ENCODE measurements at places on chromosomes 3 and 15. TPM values are rescaled to one million over a fixed set of nuclear protein-coding genes. Genes with fewer than 3 reads are reported as not detected.

- no peak for DNase-seq
These were observed 184.8 kb downstream of the MECOM start for GRCh38 chr3:169478566-169479313.

DNA sequence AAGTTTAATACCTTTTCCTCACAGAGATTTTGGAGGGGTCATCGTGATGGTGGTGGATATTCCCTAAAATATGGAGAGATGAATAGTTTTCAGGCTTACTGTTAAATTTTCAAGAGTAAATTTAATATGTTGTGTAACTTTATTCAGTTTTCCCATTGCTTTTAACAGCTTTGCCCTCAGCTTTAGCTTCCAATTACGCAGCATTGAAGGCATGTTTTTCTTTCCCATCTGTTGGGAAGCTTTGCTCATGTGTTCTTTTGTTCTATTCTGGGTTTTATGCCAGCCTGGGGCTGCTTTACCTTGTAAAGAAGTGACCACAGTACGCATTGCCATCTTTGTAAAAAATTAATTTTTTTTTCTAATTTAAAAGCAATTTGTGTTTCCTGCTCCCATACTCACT lies 151.5 kb downstream of the B3GALNT1 start:
- DNase-seq: no peak

Gene TM4SF18
- 32.7 TPM for polyA plus RNA-seq

Gene CPOX
- polyA plus RNA-seq: 24.4 TPM
